ENCODE measurements at places on chromosomes 11 and 22.

DNA sequence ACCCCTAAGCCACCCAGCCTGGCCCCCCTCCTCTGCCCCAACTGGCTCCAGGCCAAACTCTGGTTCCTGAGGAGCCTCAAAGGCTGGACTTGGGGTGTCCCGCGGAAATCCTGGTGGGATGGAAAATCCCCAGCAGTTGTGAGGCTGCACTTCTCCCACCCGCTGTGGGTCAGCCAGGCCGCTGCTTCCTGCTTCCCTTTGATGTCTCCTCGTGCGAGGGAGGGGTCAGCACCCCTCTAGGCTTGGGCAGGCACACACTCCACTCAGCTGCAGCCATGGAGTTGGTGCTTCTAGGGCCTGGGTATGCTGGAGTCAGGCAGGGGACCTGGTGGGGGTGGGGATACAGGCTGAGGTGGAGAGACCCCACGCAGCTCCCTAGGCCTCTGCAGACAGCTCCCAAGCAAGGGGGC, 12.0 kb downstream of the KCNQ1OT1 start:
- DNase-seq = no peak

DNA sequence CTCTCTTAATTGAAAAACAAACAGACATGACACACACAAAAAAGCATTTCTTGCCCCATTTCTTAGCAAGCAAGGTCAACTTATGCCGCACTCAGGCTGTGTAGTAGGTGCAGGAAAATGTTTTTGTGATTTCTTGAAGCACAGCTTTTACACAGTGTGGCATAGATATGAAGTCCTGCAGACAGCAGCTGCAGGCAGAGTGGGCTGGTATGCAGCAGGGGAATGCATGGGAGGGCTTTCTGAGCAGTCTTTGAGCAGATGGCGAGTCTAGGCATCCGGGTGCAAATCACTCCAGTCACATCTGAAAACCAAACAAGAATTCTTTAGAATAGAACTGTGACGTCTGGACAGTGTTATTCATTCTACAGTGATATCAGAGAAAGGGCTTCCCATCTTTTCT, 87.5 kb downstream of the BLID start:
- no peak for DNase-seq

DNA sequence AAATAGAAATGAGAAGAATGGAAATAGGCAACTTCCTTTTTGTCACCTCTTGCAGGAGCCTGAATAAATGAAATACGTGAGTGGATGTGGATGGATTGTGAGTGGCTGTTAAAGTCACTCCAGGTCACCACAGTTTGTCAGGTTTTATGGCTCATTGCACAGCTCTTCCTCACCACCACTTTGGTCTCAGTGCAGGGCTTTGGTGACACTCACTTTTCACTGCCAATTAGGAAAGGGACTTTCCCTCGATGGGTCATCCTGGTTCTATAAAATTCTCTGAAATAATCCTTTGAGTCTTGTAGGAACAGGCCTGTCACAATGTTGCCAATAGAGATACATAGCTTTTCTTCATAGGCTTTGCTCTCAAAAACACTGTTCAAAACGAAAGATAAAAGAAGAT, 172.4 kb upstream of the C11orf87 start:
- DNase-seq = no peak

- DNase-seq = no peak
Observed at GRCh38 chr11:29734287-29734686, 282.5 kb downstream of the KCNA4 start.

- DNase-seq = no peak
Observed at GRCh38 chr22:27842669-27843431, 41.3 kb upstream of the MN1 start.

- DNase-seq = no peak
Observed at GRCh38 chr11:99555486-99555885, 534.7 kb downstream of the CNTN5 start.

- no peak for DNase-seq
Observed at GRCh38 chr11:304061-304506, 3.5 kb upstream of the IFITM2 start.

GRCh38 chr22:25054943-25055511, 102.5 kb downstream of the KIAA1671 start:
- DNase-seq = no peak

DNA sequence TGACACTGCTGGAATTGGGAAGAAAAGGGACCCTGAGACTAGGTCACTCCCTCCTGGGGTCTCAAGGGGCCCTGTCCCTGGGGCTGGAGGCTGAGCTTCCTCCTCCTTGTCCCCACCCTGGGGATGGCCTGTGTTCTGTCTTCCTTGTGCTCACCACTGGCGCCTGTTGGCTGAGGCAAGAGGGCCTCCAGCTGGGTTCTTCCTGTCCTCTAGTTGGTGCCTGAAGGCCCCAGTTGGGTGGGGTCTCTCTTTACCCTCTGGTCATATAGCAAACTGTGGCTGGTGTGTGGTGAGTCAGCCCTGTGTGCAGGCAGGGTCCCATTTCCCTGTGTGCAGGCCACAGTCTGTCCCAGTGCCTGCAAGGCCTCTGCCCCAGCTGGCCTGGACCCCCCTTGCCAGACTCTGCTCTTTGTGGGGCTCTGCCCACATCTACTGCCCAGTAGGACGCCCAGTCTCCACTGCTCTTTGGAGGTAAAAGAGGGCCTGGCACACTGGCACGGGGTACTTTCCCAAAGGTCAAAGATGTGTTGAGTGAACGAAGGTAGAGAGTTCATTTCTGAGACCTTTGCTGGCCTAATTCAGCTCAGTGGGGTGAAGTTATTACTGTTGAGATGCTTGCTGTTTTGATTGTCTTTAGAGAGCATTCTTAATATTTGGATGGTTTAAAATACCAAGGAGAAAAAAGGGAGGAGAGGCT, 55.1 kb upstream of the CLDN5 start:
- DNase-seq = no peak

Data from WERI-Rb-1 (cell line).